ENCODE measurements at places on chromosomes 2 and 18.

- no peak for DNase-seq
Observed at GRCh38 chr2:233838726-233839446, 15.4 kb downstream of the HJURP start.

- DNase-seq: no peak
Observed at GRCh38 chr2:101560780-101561315, 85.9 kb upstream of the RFX8 start.

- no peak for DNase-seq
Observed at GRCh38 chr2:50719837-50720696, 311.9 kb downstream of the NRXN1 start.

GRCh38 chr2:184141866-184142265 is 456.5 kb upstream of the ZNF804A start:
- DNase-seq: no peak

DNA sequence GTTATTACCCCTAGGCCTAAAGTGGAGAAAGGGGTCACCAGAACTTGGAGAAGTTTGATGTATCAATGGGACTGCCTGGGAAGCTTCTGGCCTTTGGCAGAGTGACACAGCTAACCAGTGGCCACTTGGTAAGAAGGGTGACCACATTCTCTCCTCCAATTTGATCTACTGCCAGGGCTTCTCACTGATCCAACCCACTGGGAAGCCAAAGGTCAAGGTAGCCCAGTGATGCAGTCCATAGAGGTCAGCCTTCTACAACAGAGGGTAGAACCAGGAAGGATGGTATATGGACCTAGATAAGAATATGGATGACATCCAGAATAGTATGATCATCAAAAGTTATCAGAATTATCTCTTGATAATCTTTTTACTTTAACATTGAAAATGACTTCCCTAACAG is 493.6 kb downstream of the NYAP2 start:
- no peak for DNase-seq

DNA sequence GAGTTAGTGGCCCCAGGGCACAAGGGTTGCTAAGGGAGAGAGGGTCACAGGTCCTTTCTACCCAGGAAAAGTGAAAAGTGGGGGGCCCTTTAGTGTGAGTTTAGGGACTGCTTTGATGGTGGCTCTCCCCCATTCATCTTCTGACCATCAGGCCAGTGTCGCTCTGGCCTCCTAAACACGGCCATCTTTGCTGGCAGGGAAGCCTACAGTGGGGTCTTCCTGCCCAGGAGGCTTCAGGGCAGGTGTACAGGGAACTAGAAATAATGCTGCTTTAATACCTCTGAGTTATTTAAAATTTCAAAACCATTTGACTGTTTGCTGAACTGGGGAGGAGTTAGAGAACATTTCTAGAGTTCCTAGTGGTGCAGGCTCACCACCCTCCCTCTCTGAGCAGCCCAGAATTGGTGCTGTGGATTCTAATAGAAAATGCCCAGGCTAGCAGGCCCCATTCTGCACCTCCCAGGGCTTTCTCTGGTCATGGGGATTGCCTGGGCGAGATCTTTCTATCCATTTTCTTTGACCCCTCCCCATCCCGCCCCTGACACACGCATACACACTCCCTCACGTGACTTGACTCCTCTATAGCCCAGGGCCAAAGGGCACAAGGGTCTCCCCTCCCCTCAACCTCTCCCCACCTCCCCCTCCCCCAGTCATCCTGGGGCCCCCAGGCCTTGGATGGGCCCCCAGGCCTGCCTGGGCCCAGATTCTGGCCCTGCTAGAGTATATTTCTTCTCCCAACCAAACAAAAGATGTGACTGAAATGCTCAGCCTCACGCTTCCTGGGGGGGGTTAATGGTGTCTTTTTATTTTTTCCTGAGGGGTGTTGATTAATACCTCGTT is 3.1 kb downstream of the PKDCC start:
- no peak for DNase-seq
